ENCODE measurements at places on chromosomes 1 and 21.

DNA sequence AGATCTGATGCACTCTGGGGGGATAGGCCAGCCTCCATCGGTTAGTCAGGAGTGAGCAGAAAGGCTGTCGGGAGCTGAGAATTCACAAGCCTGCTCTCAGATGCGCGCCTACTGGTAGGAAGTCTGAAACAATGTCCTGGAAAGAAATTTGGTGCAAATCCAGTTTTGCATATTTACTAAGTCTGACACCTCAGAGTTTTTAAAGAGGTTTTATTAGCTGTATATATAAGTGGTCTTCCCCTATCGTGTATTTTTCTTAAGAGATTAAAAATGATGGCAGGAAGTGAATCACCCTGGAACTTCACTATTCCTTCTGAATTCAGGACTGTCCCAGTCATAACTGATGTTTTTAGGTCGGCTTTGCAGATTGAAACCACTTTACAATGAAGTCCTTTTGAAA lies 99.8 kb upstream of the C1orf105 start:
- H3K4me3 ChIP-seq, result no peak overlapping the region
- no peaks in the 10 kb centered on the region for H3K4me1 ChIP-seq
- H3K27me3 ChIP-seq, result no peaks in the 10 kb centered on the region

GRCh38 chr1:19901653-19902052 lies 19.5 kb downstream of the OTUD3 start:
- H3K4me1 ChIP-seq, result no peaks in the 10 kb centered on the region
- no peak overlapping the region for H3K4me3 ChIP-seq
- no peaks in the 10 kb centered on the region for H3K27me3 ChIP-seq
- DNase-seq, result no peak
- peaks cover 64% of the 10 kb centered on the region for H3K36me3 ChIP-seq

DNA sequence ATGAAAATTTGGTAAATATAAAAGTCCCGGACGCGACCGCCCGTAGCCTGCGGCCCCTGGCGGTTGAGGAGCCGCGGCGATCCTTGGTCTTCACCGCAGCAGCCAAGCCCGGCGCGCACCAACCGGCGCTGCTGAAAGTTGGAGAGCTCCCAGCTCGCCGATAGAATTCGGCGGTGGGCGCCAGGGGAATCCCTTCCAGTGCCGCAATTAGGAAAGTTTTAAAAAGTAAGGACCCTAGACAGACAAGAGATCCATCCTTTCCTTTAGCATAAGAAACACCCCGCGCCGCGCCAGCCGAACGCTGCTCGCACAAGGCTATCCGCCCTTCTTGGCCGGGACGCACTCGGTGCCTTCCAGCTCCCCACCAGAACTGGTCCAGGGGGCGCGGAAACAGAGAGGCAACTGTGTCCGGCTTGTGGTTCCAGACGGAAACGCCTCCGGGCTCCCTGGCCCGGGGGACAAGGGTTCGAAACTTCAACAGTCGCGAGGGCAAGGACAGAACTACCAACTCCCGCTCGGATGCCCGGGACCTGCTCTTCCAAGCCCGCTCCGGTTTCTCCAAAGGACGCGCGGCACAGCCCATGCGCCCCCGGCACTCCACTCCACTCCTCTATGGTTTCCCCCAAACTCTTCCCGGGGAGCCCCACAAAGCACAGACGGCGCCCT lies 1.7 kb downstream of the FAM78B start:
- no peaks in the 10 kb centered on the region for H3K36me3 ChIP-seq
- H3K4me3 ChIP-seq, result peak overlapping the region; percentile 83
- peaks cover 14% of the 10 kb centered on the region for H3K4me1 ChIP-seq
- H3K27me3 ChIP-seq, result peaks cover 65% of the 10 kb centered on the region
- H3K27ac ChIP-seq, result peak overlapping the region; percentile 50

- peak overlapping the region; percentile 14 for H3K4me3 ChIP-seq
- no peak for DNase-seq
- peaks cover 26% of the 10 kb centered on the region for H3K4me1 ChIP-seq
- H3K36me3 ChIP-seq, result peaks cover 2% of the 10 kb centered on the region
These were observed 84.2 kb downstream of the RGL1 start for GRCh38 chr1:183889095-183889494.

DNA sequence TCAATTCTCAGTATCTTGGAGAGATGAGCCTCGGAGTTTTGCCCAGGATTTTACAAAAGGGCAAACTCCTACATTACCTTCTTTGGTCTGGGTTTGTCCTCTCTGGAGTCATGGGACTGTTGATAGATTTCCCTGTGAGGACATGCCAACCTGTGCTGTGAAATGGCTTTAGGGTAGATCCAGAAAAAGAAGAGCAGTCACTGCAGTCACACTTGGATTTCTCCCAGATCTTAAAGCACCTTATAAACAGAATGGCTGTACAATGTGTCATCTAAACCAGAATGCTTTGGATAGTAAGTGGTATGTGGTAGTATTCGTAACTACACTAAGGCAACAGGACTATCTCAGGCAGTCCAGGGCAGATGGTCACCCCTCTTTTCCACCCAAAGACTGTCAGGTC lies 1.9 kb upstream of the CSRP1 start:
- H3K27me3 ChIP-seq, result no peaks in the 10 kb centered on the region
- H3K27ac ChIP-seq, result no peak overlapping the region
- H3K4me3 ChIP-seq, result no peak overlapping the region

DNA sequence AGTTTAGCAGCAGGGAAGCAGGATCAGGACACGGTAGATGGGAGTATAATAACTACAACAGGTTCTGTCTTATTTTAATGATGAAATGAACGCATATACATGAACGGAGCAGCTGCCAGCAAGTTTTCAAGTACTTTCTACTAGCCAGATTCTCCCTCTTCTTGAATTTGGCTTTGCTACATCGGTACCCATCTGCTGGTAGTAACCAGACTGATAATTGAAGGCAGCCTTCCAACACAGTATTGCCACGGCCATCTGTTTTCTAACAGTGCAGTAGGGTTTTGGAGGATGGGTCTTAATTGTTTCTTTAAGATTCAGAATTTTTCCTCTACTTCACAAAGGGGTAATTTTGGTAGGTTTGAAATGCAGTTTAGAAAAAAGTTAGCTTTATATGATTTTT lies 33.4 kb downstream of the CENPF start:
- peak overlapping the region; percentile 38 for H3K27ac ChIP-seq
- DNase-seq, result no peak
- no peak overlapping the region for H3K4me3 ChIP-seq

DNA sequence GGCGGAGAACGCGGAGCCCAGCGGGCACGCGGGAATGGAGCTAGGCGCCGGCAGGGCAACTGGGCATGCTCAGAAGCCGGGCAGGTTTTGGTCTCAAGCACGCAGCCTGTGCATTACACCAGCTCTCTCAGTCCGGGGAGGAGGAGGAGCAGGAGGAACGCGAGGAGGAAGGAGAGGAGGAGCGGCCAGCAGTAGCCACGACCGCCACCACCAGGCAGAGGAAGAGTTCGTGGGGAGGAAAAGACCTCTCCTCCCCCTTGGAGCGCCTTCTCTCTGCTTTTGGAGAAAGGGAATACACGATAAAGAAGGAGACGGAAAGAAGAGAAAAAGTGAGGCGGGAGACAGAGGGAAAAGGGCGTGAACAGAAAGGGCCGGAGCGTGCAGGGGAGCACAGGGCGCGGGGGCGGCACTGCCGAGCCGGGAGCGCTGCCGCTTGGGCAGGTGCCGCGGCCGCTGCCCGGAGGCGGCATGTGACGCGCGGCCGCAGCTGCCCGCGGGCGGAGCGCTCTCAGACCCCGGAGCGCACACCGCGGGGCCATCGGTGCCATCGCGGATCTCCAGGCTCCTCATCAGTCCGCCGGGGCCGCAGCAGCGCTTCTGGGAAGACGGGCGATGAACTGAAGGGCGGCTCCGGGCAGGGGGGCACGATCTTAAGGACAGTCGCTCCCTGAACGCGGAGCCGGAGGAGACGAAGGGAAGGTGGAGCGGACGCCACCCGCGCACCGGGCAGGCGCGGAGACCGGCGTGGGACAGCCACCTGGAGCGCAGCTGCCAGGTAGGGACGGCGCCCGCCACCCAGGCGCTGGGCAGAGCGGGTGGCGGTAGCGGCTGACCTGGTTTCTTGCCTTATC lies at the start of gene CHRM3:
Gene CHRM3, plus strand, starts transcription at position 116 of the 851 bp plus-strand sequence. CDS start 520,884 bp downstream, outside the sequence.
- peaks cover 57% of the 10 kb centered on the region for H3K27me3 ChIP-seq
- peak; percentile 57 for DNase-seq
- H3K27ac ChIP-seq, result peak within 1 kb of the TSS; percentile 71
- peaks cover 17% of the 10 kb centered on the region for H3K4me1 ChIP-seq

GRCh38 chr1:56617141-56617540 lies 28.0 kb upstream of the PRKAA2 start:
- H3K27ac ChIP-seq, result no peak overlapping the region
- H3K4me1 ChIP-seq, result no peaks in the 10 kb centered on the region
- H3K27me3 ChIP-seq, result no peaks in the 10 kb centered on the region
- H3K4me3 ChIP-seq, result no peak overlapping the region

GRCh38 chr1:20275319-20275925 lies 15.3 kb upstream of the VWA5B1 start:
- H3K27ac ChIP-seq, result no peak overlapping the region
- DNase-seq, result no peak
- no peaks in the 10 kb centered on the region for H3K4me1 ChIP-seq
- no peaks in the 10 kb centered on the region for H3K36me3 ChIP-seq
- H3K4me3 ChIP-seq, result no peak overlapping the region

- no peaks in the 10 kb centered on the region for H3K36me3 ChIP-seq
- H3K4me3 ChIP-seq, result no peak overlapping the region
- H3K27me3 ChIP-seq, result no peaks in the 10 kb centered on the region
- DNase-seq, result no peak
- no peak overlapping the region for H3K27ac ChIP-seq
These were observed 626.7 kb upstream of the ADGRL2 start for GRCh38 chr1:81174052-81174451.

DNA sequence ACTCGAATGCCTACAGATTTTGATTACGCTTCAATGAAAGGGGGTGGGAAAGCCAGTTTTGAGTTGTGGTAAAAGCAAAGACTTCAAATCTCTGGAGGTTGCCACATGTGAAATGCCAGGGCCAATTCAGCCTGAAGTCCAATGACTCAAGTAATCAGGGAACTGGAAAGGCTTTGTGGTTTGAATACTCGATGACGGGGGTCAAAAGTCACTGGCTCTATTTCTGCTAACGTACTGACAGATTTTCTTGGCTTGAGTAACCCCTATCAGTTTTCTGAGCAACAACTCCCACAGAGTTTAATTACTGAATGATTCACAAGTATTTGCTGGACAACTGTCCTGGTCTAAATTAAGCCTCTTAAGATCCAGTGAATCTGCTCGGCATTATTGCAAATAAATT lies 152.2 kb downstream of the SIPA1L2 start:
- H3K27ac ChIP-seq, result no peak overlapping the region
- no peaks in the 10 kb centered on the region for H3K36me3 ChIP-seq
- no peak for DNase-seq
- H3K4me1 ChIP-seq, result no peaks in the 10 kb centered on the region
- peaks cover 8% of the 10 kb centered on the region for H3K27me3 ChIP-seq

GRCh38 chr1:230103306-230104173 lies 36.5 kb downstream of the GALNT2 start:
- peak overlapping the region; percentile 88 for H3K27ac ChIP-seq
- H3K36me3 ChIP-seq, result peaks cover 7% of the 10 kb centered on the region
- DNase-seq, result no peak
- H3K4me3 ChIP-seq, result peak overlapping the region; percentile 77
- H3K27me3 ChIP-seq, result no peaks in the 10 kb centered on the region

DNA sequence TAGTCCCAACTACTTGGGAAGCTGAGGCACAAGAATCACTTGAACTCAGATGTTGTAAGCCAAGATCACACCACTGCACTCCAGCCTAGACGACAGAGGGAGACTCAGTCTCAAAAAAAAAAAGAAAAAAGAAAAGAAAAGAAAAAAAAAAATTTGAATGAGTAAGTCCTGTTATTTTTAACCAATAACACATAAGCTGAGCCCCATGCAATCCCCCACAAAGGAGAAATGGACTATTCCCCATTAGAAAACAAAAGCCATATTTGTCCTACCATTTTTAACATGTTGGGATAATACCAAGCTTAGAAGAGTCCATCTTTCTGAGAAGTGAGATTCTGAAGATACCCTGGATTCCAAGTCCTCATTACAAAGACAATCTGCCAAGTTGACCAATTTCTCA lies 32.4 kb downstream of the LTN1 start:
- H3K27me3 ChIP-seq, result no peaks in the 10 kb centered on the region
- H3K36me3 ChIP-seq, result peaks cover 59% of the 10 kb centered on the region
- no peak overlapping the region for H3K27ac ChIP-seq
- no peak overlapping the region for H3K4me3 ChIP-seq
- DNase-seq, result no peak
- H3K4me1 ChIP-seq, result peaks cover 2% of the 10 kb centered on the region

- H3K36me3 ChIP-seq, result peaks cover 43% of the 10 kb centered on the region
- peaks cover 36% of the 10 kb centered on the region for H3K4me1 ChIP-seq
- no peaks in the 10 kb centered on the region for H3K27me3 ChIP-seq
These were observed 4.1 kb downstream of the TEX38 start for GRCh38 chr1:46675549-46676314.

DNA sequence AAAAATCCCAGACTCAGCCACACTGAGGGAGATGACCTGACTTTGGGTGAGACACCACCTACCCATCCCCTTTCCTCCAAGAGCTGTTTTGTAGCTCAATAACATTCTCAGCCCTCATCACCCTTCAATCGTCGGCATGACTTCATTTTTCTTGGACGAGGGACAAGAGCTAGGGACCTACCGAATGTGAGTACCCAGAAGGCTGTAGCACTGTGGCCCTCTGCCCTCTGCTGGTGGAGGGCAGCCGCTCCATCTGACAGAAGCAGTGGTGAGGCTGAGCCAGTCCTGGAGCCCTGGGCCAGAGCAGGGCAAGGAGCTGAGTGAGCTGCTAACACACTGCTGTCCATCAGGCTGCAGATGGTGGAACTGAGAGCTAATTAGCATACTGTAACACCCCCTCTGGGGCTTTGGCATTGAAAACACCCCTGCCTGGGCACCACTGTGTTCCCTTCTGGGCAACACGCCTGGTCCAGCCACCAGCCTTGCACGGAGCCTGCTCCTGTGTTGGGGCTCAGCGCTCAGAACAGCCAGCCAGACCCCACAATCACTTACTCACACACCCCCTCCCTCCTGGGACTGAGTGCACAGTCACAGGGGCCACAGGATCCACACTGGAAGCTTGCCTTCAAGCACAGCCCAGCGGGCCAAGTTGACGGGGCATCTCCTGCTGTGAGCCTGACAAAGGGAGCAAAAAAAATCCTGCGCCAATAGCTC lies 18.3 kb upstream of the ALPL start:
- H3K27me3 ChIP-seq, result peaks cover 10% of the 10 kb centered on the region
- DNase-seq, result peak; percentile 75
- peaks cover 5% of the 10 kb centered on the region for H3K4me1 ChIP-seq

GRCh38 chr1:99177465-99177864 lies 86.8 kb upstream of the PLPPR4 start:
- H3K4me1 ChIP-seq, result no peaks in the 10 kb centered on the region
- DNase-seq, result no peak
- H3K36me3 ChIP-seq, result no peaks in the 10 kb centered on the region
- no peak overlapping the region for H3K4me3 ChIP-seq
- H3K27me3 ChIP-seq, result peaks cover 2% of the 10 kb centered on the region

- H3K36me3 ChIP-seq, result no peaks in the 10 kb centered on the region
- peaks cover 34% of the 10 kb centered on the region for H3K27me3 ChIP-seq
- H3K4me1 ChIP-seq, result no peaks in the 10 kb centered on the region
- no peak overlapping the region for H3K27ac ChIP-seq
- H3K4me3 ChIP-seq, result no peak overlapping the region
These were observed 27.8 kb upstream of the FMO4 start for GRCh38 chr1:171286032-171286705.

GRCh38 chr1:14999441-14999840 lies 154.1 kb upstream of the TMEM51 start:
- DNase-seq, result no peak
- no peak overlapping the region for H3K4me3 ChIP-seq
- H3K27me3 ChIP-seq, result no peaks in the 10 kb centered on the region
